Panc1 (cell line): ENCODE measurements at places on chromosomes 3 and 15. TPM values are rescaled to one million over a fixed set of nuclear protein-coding genes. Genes with fewer than 3 reads are reported as not detected.

DNA sequence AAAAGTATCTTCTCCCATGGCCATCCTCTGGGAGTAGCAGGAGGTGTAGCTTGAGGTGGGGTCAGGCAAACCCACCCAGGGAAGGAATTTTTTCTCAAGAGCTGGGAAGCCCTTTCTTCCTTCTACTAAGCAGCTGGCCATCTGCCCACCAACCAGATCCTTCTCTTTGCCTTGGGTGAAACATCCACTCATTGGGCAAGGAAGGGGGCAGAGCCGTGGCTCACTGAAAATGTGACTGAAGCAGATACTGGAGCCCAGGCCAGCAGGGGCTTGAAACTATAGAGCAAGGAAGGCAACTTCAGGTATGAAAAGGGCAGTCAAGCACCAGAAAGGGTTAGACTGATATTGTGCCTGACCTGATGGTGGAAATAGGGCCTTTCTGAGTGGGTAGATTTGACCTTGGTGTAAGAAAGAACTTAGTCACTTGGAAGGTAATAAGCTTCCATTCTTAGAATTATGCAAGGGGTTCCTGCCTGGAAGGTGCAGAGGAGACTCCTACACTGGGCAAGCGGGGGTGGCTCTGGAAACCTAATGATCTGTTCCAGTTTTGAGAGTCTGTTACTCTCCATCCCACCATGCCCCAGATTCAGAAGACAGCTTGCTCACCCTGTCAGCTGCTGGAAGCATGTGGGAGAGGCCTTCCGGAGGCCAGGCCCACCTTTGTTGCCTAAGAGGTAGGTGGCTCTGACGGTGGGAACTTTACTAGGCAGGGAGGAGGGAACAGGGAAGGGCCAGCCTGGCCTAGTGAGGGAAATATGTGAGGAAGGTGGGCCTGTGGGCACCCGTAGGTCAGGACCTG, 22.0 kb upstream of the PLA2G4E start:
- no peaks in the 10 kb centered on the region for H3K27me3 ChIP-seq
- no peak overlapping the region for H3K27ac ChIP-seq
- H3K4me3 ChIP-seq = no peak overlapping the region
- H3K4me1 ChIP-seq = no peaks in the 10 kb centered on the region
- no peak for DNase-seq

CFAP91 gene
- 0.90 TPM for total RNA-seq

LRRC31 gene
- not detected for total RNA-seq

DNA sequence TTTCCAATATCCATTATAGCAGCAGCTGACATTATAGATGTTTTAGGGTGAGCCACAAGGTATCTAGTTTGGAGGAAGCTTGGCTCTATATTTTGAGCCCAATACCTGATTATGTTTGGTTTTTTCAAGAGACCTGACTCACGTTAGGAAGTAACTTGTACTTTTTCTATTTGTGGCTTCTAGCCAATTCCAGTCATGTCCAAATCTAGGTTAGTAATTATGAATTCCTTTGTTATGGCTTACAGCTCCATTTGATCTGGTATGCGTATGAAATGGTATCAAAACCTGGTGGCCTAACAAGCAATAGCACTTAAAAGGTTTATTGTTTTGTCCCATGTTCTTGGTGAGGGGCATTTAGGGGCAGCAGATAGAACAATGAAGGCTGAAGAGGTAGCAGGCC, 115.9 kb downstream of the TOP2B start:
- no peaks in the 10 kb centered on the region for H3K27me3 ChIP-seq
- H3K27ac ChIP-seq = no peak overlapping the region
- no peaks in the 10 kb centered on the region for H3K4me1 ChIP-seq
- no peak overlapping the region for H3K4me3 ChIP-seq
- no peak for DNase-seq
- no peaks in the 10 kb centered on the region for H3K36me3 ChIP-seq

- H3K27me3 ChIP-seq = no peaks in the 10 kb centered on the region
- H3K4me1 ChIP-seq = no peaks in the 10 kb centered on the region
- H3K27ac ChIP-seq = no peak overlapping the region
- H3K36me3 ChIP-seq = no peaks in the 10 kb centered on the region
These were observed 306.6 kb upstream of the ARRDC4 start for GRCh38 chr15:97653896-97654295.

GRCh38 chr3:108189440-108189839, 32.8 kb downstream of the IFT57 start:
- no peak for DNase-seq
- no peak overlapping the region for H3K4me3 ChIP-seq
- no peaks in the 10 kb centered on the region for H3K36me3 ChIP-seq
- H3K27ac ChIP-seq = no peak overlapping the region

DNA sequence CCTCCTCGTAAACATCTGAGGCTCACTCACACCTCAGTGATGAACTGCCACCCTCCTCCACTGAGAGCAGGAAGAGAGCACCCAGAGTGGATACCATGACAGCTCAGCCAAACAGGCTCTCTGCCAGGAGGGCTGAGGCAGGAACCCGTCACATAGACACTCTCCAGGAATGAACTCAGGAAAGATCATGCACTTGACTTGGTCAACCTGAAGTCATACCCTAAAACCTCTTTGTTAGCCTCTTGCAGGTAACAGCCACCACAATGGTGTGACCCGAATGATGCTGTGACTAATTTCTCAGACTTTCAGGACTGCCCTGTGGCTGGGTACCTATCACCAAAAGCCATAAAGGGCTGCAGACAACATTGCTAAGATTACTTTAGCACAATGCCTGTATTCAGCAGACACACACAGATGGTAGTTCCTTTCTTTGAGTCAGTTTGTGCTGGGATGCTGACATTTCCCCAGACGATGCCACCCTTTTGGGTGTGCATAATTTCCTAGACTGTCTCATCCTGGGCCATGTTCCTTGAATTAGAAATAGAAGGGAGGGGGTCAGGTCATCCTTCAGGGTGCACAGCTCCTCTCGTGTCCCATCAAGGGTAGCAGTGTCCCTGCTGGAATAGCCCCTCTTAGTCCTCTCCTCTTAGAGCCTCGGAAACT, 30.3 kb downstream of the CX3CR1 start:
- H3K27me3 ChIP-seq = no peaks in the 10 kb centered on the region
- H3K27ac ChIP-seq = no peak overlapping the region
- H3K4me1 ChIP-seq = no peaks in the 10 kb centered on the region
- no peaks in the 10 kb centered on the region for H3K36me3 ChIP-seq

DNA sequence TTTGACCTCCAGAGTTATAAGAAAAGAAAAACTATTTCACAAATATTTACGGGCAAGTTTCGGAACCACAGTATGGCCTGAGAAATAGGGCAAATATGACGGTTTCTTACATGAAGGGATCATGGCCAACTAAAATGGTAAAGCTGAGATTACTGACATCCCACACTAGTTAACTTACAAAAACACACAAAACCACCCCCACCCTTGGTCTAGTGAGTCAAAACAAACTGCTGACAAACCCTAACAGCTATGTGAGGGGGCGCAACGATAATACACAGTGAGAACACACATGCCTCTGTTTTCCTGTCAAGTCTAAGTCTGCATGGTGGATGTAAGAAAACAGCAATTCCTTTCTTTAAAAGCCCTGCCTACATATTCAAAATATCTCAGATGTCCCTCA, 32.3 kb downstream of the CBLB start:
- no peak overlapping the region for H3K27ac ChIP-seq
- H3K4me1 ChIP-seq = no peaks in the 10 kb centered on the region
- DNase-seq = no peak
- no peak overlapping the region for H3K4me3 ChIP-seq

- no peaks in the 10 kb centered on the region for H3K27me3 ChIP-seq
- no peaks in the 10 kb centered on the region for H3K36me3 ChIP-seq
- H3K4me3 ChIP-seq = no peak overlapping the region
- no peak overlapping the region for H3K27ac ChIP-seq
These were observed 33.3 kb downstream of the FAM3D start for GRCh38 chr3:58633157-58633865.
